ENCODE measurements at places on chromosomes 7 and 10.

- DNase-seq: no peak
Observed at GRCh38 chr7:24800667-24801066, 43.4 kb upstream of the GSDME start.

- DNase-seq: no peak
Observed at GRCh38 chr7:141519623-141520022, 31.6 kb upstream of the AGK start.

- no peak for DNase-seq
Observed at GRCh38 chr7:1566687-1567048, 3.2 kb downstream of the PSMG3 start.

- no peak for DNase-seq
Observed at GRCh38 chr7:95529701-95530100, 44.0 kb downstream of the ASB4 start.

- DNase-seq: peak; percentile 66
Observed at GRCh38 chr7:100127866-100128636, 1.3 kb downstream of the MBLAC1 start.

DNA sequence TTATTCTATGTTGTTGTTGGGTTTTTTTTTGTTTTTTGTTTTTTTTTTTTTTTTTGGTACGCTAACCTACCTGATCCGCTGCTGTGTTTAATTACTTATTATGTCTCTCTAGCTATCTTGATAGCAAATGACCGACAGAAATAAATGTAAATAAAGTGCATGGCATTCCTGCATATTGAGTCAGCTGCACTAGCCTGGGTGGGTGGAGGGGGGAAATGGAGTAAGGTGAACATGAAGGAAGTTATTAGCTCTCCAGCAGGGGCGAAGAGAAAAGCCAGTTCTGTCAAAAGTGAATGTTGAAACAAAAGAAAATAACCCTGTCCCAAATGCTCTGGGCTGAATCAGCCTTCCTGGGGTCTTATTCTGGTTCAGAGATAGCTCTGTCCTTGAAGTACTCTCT, 210.7 kb upstream of the MDFIC start:
- no peak for DNase-seq

DNA sequence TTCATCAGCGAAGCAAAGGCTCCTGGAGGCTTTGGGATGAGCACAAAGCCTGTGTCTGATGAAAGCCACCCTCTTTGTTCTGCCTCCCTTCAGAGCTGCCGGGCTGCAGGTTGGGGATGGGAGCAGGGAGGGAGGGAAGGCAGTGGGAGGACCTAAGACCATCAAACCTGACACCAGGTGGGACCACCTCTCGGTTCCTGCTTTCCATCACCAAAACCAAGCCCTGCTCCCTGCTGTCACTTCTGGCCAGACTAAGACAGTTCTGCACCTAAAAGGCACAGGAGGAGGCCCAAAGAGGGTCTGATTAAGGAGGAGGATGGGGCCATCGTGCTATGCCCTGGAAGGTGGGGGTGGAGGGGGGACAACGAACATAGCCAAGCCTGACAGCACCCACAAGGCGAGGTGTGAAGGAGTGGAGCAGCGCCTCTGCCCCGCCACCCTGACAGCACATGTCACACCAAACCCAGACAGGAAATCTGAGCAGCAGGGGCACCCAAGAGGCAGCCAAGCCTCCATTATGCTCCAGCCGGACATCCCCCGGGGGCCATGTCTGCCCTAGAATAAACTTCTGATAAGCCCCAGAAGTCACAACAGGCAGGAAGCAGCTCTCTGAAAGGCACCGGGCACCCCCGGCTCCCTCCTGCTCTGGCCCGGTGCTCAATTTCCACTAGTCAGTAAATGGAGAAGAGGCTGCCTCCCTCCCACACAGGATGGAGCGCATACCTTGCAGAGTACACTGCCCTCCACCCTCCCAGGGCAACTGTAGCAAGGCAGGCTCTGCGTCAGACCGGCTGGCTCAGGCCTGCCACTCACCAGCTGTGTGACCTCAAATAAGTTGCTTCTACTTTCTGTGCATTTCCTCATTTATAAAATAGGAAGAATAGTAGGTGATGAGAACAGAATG, 48.9 kb downstream of the DLG5 start:
- no peak for DNase-seq

DNA sequence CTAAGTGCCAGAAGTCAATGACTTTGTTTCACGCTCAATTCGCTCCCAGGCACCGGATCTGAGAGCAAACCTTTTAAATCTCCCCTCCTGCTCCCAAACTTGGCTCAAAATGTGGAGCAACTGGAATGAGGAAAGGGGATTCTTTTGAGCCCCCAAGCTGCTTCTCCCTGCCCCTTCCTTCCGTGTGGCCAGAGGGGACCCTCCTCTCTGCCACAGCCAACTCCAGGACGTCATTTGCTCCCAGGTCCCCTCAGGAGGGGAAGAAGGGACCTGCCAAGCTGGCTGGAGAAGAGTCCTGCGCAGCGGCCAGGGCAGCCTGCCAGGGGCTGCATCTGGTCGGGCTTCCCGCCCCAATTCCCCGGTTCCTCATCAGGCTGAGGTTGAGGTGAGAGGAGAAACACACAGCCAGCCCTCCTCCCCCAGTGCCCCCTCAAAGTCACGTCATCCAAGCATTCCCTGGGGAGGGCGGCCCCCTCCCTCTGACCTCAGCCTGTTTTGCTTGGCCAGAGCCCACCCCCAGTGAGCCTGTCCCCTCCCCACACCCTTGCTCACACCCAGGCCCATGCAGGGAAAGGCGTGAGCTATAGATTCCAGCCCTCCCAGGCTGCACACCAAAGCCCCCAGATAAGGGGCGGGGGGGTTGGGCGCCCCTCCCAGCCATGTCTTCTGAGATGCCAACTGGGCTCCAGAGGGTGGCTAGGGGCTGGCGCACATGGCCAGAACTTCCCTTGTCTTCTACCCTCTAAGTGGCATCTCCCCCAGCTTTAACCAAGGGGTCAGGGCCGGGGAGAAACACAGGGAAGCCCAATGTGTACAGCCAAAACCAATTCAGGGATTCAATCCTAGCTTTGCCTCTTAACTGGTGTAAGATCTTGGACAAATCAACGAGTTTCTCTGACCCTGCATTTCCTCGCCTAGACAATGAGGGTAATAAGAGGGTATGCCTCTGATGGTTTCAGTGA, 35.0 kb downstream of the SH3PXD2A start:
- no peak for DNase-seq

DNA sequence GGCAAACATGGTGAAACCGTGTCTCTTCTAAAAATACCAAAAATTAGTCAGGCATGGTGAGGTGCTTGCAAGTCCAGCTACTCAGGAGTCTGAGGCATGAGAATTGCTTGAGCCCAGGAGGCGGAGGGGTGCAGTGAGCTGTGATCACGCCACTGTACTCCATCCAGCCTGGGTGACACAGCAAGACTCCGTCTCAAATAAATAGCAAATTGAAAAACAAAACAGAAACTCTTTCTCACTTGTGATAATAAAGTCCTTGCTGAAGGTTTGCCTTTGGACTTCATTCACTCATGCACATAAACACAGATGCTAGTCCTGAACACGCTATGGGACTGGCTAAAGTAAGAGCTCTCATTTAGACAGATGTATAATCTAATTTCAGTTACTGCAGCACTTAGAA, 37.6 kb downstream of the ANK3 start:
- no peak for DNase-seq

- DNase-seq: no peak
Observed at GRCh38 chr7:73740771-73741170, 2.2 kb upstream of the ABHD11 start.

GRCh38 chr7:96558530-96558929, 151.1 kb downstream of the SEM1 start:
- DNase-seq: no peak

DNA sequence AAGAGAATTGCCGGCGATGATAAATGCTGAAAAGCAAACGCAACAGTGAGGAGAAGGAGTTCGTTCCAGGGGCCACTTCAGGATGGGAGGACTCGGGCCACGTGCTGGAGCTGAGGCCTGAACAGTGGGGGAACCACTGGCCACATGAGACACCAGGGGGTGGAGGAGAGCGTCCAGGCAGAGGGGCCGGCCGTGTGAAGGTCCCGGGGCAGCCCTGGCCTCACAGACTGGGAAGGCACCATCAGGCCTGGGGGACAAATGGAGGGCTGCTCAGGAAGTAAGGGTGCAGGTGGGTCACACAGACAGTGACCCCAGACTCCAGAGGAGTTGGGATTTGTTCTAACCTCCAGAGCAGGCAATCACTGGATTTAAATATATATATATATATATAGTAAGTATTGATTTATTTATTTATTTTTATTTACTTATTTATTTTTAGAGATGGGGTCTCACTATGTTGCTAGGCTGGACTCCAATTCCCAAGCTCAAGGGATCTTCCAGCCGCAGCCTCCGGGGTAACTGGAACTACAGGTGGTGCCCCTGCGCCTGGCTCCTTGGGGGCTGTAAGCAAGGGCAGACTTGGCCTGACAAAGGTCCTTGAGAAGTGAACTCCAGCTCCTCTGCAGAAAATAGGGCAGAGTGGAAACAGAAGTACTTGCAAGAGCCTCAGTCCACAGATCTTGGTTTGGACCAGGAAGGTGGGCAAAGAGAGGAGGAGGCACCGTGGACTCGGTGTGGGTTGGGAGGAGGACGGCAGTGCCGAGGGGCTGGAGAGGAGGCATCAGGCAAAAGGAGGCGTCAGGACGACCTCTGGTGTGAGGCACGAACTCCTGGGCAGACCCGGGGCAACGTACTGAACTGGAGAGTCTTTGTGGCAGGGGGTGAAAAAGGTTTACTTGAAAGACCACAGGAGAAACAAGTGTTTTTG, 57.3 kb downstream of the TCERG1L start:
- DNase-seq: no peak
